ENCODE measurements at places on chromosomes 6 and 20.

- DNase-seq = no peak
These were observed 29.4 kb downstream of the GLO1 start for GRCh38 chr6:38673397-38674165.

DNA sequence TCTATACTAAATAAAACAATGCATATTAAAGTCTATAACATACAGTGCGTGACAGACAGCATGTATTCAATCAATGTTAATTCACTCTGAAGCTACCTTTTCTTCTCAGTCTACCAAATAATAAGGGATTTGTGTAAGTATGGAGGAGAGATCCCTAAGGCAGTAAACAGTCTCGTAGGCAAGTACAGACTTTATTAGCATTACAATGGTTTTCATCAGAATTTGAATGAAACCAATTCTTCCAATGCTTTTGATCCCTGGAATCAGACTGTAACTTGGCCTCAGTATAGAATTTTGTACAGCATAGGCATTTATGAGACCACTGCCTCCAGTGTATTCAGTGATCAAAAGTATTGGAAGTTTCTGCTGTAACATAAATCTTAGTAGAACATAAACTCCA, 19.5 kb downstream of the LYRM4 start:
- DNase-seq = no peak

- DNase-seq = no peak
These were observed 20.1 kb upstream of the UTRN start for GRCh38 chr6:144265061-144265357.

- no peak for DNase-seq
These were observed 1.2 kb upstream of the CDC25B start for GRCh38 chr20:3794701-3795420.

DNA sequence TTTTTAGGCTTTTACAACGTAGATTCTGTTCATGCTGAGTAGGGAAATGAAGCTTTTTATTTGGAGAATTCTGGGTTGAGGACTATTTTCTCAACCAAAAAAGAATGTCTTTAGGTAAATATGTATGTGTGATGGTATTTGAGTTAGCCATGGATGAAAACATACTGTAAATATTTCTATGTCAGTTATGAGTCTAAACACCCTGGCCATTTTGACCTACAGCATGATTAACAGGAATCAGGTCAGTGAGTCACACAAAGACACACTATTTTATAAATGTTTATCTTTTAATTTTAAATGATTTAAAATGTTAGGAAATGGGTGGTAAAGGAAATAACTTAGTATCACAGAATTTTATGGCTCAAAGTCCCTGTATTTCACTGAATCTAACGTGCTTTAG, 851.7 kb upstream of the MAP3K7 start:
- no peak for DNase-seq

GRCh38 chr20:20130399-20130798, 78.1 kb downstream of the CFAP61 start:
- DNase-seq = no peak

DNA sequence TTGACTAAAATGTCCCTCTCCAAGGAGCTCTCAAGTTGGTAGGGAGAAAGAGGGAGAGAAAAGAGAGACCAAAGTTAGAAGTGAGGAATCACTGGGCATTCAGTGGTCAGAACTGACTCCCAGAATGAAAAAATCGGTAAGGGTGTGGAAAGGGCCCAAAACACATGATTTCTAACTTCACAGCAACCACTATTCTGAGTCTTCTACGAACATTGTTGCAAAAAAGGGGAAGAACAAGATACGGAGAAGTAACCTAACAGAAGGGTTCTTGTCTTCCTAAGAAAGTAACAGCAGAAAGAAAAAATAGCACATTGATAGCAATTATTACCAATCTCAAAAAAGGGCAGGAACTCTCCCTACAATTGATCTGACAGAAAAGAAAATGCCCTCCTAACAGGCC, 65.6 kb downstream of the ATP9A start:
- DNase-seq = no peak

- no peak for DNase-seq
These were observed 361.2 kb downstream of the UTRN start for GRCh38 chr6:144646093-144647056.

- no peak for DNase-seq
These were observed 49.8 kb upstream of the NEDD9 start for GRCh38 chr6:11282245-11282644.

- DNase-seq = no peak
These were observed 55.6 kb downstream of the KIAA0408 start for GRCh38 chr6:127403636-127404035.

DNA sequence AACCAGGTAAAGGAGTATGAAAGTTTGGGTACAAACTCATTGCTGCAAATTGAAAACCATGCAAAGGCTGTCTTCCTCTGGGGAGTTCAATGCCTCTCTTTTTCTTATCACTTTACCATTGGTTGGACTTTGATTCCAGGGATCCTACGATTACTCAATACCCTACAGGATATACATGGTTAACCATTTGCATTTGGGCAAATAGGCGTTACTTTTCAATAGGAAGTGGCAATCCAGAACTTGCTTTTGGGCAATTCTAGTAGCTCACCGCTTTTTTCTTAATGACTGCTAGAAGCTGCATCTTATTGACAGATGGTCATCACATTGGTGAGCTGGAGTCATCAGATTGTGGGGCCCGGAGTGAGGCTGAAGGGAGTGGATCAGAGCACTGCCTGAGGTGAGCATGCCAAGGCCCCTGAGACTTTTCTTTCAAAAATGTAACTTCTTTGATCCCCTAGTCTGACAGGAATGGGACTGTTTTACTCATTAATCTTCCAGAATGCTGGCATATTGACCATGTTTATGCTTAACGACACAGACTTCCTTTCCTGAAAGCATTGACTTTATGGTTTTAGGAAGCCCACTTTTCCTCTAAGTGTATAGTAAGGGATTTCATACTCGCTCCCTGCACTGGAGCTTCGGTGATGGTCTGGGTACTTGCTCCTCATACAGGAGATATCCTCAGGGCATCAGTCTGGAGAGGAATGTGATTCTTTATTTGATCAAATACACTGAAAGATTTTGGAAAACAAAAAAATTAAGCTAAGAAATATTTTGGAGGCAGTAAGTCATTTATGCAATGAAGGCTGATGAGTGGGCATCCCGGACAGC, at the start of gene CCR6:
Gene CCR6 (plus strand): TSS at position 270 of the 831 bp plus-strand sequence. CDS start 13,039 bp downstream, outside the sequence.
- no peak for DNase-seq

- no peak for DNase-seq
These were observed 54.3 kb downstream of the PDE7B start for GRCh38 chr6:135905604-135906300.

DNA sequence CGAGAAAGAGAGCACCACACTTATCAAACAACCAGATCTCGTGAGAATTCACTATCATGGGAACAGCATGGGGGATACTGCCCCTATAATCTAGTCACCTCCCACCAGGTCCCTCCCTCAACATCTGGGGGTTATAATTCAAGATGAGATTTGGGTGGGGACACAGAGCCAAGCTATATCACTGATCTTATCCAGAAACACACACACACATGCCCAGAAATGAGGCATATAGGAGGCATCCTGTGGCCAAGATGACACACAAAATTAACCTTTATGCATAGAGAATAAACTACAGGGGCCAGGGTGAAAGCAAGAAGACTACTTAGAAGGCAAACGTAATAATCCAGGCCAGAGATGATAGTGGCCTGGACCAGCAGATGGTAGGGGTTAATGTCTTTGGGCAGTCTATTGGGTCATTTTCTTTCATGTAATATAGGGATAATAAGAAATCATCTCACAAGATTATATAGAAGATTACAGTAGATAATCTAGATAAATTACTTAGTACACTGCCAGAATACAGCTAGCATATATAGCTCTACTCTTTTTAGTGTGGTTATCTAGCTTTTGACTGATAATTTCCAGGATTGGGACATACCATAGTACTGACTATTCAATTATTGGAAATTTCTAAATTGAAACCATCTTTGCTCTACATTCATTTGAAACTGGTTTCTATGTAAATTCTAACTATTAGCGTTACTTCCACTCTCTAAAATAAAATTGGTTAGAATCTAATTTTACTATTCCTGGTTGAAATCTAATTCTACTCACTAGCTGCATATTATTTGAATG, 20.0 kb downstream of the RNF144B start:
- no peak for DNase-seq

DNA sequence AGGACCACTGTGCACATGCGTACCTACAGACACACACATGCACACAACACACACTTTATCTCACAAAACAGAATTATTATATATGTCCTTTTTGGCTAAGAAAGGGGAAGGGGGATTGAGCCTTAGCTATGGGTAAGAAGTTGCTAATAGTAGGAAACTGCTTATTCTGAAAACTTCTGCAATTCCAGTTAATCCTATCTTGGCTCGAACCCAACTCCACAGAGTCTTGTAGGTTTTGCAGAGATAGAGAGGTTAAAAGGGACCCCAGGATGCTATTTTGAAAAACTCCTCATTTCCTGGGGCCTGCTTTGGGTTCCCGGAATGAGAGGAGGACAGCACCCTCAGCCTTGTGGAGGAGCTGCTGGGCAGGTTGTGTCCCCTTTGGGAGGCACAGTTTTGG, 233.8 kb downstream of the CLIC5 start:
- DNase-seq = no peak

GRCh38 chr20:1477896-1478490, 11.3 kb upstream of the NSFL1C start:
- DNase-seq = no peak

DNA sequence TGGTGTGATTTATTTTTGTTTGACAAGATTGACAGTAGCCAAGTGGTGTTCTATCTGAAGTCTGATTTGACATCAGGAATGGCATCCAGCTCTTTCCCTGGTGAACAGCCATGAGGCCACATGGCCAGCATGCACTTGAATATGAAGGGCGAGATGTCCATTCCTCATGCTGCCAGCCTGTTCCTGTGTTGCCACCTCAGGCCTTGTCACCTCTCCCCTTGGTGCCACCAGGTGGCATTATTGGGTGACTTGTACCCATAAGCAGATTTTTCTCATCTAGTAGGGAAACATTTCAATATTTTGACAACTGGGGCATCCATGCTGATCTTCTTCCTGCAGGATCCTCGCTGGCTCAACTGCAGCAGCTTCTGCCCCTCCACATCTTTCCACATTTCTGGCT, 199.1 kb downstream of the ERMARD start:
- DNase-seq = no peak

DNA sequence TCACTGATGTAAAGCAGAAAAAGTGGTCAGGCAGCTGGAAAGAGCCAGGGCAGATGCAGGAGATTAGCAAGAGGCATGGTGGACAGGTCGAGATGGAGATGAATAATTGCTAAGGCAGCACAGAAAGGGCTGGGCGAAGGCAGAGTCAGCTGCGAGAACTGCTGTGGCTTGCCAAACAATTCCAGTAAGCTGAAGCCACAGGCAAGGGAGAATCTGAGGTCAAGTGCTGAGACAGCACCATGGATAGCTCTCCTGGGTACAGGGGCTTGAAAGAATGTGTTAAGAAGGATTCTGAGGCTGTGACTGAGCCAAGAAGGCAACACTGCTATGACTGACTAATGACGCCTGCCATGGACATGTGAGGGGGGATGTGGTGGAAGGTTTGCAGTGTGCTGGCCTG, 220.8 kb upstream of the FOXA2 start:
- no peak for DNase-seq

DNA sequence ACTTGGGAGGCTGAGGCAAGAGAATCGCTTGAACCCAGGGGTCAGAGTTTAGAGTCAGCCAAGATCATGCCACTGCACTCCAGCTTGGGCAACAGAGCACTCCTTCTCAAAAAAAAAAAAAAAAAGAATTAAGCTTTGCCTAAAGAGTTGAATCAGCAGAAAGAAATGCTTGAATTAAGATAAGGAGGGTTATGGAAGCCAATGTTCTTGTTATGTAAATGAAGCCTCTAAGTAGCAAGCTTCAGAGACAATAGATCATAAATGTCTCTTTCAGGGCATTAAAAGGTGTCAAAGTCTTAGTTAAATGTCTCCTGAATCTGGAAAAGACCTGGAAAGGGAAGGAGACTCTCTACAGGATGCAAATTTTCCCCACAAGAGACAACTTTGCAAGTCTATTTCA, 69.7 kb upstream of the FAM83B start:
- DNase-seq = no peak

DNA sequence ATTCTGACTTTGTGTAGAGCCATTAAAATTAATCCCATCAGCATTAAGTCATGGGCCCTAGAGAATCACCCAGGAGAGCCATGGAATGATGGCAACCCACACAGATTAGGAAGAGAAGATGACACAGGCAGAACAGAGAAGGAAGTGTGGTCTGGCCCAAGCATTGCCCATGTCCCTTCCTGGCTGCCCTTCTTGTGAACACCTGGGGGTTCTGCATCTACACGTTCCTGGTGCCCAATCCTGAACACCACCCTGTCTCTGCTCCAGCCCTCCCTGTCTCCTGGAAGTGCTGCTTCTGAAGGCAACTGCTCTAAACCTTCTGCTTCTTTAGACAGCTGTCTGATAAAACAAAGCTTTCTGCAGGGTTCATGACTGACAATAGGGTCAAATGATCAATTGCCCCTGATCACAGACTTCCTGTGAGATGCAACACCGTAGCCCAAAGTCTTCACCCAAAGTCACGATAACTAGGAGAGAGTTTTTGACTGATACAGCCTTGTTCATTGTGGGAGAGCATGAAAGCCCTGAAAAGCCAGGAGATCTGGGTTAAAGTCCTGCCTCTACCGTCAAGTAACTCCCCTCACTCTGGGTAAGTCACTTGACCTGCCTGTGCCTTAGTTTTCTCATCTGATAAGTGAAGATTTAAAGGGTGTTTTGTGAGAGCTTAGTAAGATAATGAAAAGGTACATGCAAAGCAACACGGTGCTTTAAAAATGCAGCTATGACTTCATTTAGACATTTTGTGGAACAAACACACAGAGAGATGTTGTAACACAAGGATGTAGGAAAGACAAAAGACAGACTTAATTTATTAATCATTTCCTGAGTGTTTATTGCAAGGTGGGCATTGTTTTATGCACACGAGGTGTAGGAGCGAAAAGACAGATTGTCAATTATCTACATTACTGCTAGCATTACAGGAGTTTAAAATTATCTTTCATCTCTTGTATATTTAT, 291.2 kb upstream of the STXBP5 start:
- no peak for DNase-seq

DNA sequence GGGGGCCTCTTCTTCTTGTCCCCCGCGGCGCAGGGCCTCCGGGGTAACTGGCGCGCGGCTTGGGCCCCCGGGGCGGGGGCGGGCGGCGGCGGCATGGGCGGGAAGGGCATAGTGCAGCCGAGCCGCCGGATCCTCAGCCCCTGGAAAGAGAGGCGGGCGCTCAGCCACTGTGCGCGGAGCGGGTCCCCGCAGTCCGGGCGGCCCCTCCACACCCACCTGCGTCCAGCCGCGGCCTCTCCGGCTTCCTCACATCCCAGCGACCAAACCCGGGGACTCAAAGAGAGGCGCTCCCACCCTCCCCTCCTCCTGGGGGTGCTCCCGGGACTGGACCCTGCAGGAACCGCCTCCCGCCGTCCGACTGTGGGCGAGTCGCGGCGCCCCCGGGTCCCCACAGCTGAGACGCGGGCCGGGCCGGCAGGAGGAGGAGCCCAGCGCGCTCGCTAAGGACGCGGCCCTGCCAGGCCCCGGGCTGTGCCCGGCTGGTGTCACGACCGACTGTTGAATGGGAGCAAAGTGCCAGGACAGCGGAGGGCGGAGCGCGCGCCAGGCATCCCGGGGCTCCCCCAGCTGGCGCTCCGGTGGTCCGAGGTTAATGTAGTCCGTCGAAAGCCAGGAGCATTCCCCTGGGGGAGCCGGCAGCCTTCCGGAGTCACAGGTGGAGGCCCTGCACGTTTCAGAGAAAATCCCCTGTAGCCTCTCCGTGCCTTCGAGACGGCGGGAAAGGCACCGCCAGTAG, at the start of gene PRR18:
Gene PRR18 (minus strand): TSS at position 360 of the 736 bp plus-strand sequence. CDS start 250 bp downstream, at position 110.
- DNase-seq = no peak

GRCh38 chr20:57498425-57499400, 26.2 kb downstream of the CTCFL start:
- no peak for DNase-seq
